ENCODE measurements at places on chromosomes 1 and 21.

DNA sequence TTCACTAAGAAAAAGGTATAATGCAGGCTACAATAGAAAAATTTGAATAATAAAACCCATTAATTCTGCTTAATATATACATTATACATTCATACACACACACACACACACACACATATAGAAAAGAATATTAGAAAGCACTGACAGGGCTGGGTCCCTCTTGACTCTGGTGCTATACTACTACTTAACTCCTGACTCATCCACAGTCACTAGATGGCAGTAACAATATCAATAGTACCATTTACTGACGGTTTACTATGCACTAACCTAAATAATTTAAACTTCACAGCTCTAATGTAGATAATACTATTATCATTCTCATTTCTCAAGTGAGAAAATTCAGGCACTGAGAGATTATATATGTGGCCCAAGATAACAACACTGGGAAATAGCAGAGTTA lies 87.5 kb downstream of the COP1 start:
- no peak for DNase-seq

DNA sequence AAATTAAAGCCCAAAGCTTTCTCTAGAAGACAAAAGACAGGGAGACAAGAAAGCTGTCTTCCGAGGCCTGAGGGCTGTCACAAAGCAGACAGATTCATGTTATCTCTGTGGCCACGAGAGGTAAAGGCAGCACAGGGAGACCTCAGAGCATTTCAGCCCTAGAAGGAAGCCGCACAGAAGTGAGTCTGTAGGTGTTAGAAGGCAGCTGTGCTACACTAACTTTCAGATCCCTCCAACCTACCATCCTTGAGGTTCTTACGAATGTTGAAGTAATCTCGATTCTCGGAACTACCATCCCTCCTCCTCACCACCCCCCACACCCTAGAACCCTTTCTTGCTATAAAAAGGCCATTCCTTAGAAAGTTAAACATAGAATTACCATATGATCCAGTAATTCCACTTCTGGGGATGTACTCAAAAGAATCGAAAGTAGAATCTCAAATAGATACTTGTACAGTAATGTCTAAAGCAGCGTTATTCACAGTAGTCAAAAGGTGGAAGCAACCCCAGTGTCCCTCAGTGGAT lies 21.5 kb upstream of the LYST start:
- DNase-seq: no peak

DNA sequence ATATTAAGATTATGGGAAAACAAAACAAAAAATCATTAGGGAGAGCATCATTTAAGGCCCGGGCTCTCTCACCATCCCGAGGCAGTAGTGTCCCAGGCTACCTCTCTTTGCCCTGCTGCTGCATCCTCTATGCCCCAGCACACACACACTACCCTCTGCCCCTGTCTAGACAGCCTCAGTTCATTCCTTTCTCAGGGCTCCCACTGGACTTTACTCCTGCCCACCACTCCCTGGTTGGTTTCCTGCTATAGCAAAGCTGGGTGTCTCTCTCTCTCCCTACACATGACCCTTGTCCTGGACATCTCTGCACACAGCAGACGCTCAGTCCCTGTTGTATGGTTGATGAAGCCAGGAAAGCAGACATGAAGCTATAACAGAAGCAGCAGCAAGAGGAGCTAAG lies 30.7 kb downstream of the GNG12 start:
- DNase-seq: no peak

GRCh38 chr1:116699605-116700004 lies 32.1 kb upstream of the IGSF3 start:
- no peak for DNase-seq

All from NCI-H2081 treated with DMSO at 0.1 percent for 48 hours (cell line).